ENCODE measurements at places on chromosomes 6 and 20.

GRCh38 chr20:37898233-37899104 is 4.5 kb upstream of the VSTM2L start:
- no peak for DNase-seq

GRCh38 chr20:62962221-62962879 is 9.8 kb downstream of the SLC17A9 start:
- no peak for DNase-seq

DNA sequence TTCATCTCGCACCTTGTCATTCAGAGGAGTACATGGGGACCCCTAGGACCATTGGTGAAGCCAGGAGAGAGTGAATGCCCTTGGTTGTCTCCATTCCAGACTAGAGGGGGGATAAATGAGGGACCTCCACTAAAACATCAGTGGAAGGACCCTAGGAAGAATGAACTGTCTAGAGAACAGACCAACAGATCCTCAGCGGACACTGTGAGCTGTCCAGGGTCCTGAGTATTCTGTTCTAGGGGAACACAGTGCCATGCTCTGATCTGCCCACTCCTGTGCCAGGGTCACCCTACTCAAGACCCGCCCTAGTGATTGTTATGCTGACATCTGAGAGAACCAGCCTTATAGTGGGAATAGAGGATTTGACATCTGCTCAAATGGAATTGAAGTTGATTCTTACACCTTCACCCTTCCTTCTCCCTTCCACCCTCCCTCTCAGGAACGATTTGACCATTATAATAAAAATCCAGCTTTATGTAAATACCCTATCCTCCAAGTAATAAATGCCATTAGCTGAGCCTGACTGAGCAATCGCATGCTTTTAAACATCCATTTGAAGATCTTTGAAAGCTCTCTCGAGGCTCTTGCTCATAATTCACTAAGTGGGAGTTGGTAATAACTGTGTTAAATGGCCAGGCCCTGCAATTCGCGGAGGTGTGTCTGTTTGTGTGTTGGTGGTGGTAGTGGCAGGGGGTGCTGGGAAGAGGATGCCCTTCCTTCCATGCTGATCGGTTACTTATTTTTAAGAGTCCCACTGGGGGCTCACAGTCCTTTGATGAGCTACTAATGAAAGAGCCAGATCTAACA is 43.6 kb upstream of the SLC32A1 start:
- DNase-seq = peak; percentile 38

GRCh38 chr20:8144282-8145245 is 12.5 kb downstream of the PLCB1 start:
- DNase-seq = peak; percentile 78

DNA sequence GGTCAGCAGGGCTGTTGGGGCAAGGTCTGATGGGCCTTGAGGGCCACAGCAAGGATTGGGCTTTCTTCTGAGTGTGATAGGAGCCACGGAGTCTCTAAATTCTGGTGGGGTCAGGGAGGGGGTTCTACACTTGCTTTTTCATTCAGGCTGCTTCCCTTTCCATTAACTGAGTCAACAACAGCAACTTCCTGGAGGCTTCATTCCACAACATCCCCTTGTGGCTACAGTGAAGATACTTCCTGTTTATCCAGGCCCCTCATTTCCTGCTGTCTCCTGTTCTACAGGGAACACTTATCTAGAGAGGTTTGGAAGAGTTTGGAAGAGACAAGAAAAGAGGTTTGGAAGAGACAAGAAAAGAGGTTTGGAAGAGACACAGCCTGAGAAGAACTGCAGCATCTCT is 144.8 kb upstream of the ENPP5 start:
- no peak for DNase-seq

- DNase-seq = no peak
Measured at GRCh38 chr20:57291003-57291402, 24.6 kb upstream of the BMP7 start.

GRCh38 chr20:31257364-31257763 is at the start of gene DEFB115:
TSS of gene DEFB115 (plus strand) at chr20:31257664. CDS start at chr20:31257664, 0 bp downstream.
- DNase-seq = no peak

GRCh38 chr6:45870531-45870930 is 145.1 kb downstream of the CLIC5 start:
- DNase-seq = no peak

GRCh38 chr6:96876886-96877545 is 20.7 kb downstream of the NDUFAF4 start:
- DNase-seq = no peak

- DNase-seq = peak; percentile 92
Measured at GRCh38 chr6:157323255-157323965, at the start of gene TMEM242. TSS of gene TMEM242 (minus strand) at chr6:157323519. CDS start at chr6:157323499, 20 bp downstream.

GRCh38 chr6:31493875-31494694 is 3.9 kb upstream of the MICB start:
- DNase-seq = peak; percentile 62

DNA sequence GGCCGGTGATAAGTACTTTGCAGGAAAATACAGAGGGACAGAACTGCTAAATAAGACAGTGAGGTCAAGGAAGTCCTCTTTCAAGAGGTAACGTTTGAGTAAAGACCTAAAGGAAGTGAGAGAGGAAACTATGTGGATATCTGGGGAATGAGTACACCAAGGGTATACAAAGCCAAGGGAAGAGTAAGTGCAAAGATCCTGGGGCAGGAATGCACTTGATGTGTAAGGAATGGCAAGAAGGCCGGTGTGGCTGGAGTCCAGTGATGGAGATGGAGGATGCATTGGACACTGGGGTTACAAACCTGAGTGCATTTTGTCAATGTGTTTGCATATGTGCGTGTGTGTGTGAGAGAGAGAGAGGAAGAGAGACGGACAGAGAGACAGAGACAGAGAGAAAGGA is 32.1 kb upstream of the TGM2 start:
- DNase-seq = no peak

DNA sequence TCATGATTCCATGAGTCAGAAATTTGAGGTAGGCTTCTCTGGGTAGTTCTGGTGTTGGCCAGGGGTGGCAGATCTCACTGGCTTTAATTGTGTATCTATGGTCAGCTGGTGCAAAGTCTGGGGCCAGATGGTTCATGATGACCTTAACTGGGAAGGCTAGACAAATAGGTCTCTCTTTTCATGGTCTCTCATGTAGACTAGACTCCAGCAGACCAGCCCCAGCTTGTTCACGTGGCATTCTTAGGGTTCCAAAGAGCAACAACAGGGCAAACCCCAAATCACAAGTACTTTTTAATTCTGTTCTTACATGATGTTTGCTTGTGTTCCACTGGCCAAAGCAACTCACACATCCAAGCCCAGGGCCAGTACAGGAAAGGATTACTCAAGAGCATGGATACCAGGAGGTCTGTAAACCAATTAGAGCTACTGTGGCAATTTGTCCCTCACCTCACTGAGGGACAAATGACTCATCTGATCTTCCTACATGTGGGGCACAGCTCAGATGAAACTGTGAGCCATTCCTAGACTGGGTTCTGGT is 79.5 kb upstream of the PBOV1 start:
- peak; percentile 7 for DNase-seq

GRCh38 chr6:126027601-126028000 is 41.3 kb downstream of the TRMT11 start:
- no peak for DNase-seq

DNA sequence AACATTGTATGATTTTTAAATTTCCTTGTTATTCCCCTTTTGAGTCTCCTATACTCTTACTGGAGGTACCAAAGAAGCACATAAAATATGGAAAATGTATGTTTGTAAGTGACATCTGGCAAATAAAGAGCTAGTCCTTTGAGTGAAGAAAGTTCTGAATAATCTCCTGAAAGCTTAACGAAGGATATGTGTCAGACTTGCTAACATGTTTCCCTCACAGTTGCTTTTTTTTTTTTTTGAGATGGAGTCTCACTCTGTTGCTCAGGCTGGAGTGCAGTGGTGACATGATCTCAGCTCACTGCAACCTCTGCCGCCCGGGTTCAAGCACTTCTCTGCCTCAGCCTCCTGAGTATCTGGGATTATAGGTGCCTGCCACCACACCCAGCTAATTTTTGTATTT is 63.6 kb downstream of the STK4 start:
- no peak for DNase-seq

GRCh38 chr6:125826695-125827463 is 36.1 kb downstream of the NCOA7 start:
- no peak for DNase-seq

- no peak for DNase-seq
Measured at GRCh38 chr6:125688138-125688537, 61.3 kb upstream of the HEY2 start.

- no peak for DNase-seq
Measured at GRCh38 chr6:170048615-170049256, 242.1 kb downstream of the DLL1 start.

DNA sequence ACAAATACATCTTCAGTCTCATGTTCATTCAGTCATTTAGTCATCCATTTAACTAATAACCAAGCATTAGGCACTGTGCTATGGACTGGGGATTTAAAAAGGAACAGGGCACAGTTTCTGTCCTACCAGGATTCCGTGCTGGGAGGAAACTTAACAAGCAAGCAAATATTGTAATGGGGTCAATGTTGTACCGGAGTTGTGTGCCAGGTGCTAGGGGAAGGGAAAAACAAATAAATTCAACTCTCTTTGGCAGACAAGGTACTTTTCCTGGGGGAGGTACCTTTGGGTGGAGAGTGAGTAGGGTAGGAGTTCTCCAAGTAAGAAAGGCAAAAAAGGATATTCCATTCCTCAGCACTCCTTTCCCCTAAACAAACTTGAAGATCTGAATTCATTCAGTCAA is 90.3 kb downstream of the OLIG3 start:
- DNase-seq = no peak

- DNase-seq = no peak
Measured at GRCh38 chr20:62709537-62709905, 885 bp downstream of the NTSR1 start.

DNA sequence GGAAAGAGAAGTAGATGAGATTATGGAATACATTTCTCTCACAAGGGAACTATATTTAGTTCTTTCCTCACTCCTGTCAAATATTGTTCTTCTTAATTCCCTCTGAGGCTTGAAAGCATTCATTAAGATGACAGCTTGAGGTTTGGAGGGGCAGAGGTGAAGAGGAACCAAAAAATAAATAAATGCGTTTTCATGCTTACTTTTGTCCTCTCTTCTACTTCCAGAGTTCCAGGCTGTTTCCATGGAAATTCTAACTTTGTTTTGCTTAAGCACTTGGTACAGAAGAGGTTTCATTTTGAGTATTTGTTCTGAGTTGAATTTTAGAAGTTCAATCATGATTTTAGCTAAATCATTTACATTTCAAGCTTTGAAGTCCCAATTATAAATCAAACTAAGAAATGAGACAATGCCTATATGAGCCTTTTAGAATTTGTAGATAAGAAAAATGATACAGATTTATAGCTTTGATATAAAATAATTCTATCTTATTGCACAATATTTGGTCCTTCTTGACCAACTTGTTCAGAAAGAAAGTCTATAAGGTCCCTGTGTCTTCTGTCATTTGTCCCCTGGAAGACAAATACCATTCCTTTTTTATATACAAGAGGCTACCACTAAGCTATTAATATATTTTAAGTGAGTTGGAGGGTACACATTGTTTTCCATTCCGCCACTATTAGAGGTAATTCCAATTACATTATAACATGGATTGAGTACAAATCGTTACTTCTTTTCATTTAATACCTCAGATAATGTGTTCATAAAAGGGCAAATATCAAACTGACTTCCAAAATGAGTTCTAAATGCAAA is 16.3 kb downstream of the RBM24 start:
- DNase-seq = no peak

DNA sequence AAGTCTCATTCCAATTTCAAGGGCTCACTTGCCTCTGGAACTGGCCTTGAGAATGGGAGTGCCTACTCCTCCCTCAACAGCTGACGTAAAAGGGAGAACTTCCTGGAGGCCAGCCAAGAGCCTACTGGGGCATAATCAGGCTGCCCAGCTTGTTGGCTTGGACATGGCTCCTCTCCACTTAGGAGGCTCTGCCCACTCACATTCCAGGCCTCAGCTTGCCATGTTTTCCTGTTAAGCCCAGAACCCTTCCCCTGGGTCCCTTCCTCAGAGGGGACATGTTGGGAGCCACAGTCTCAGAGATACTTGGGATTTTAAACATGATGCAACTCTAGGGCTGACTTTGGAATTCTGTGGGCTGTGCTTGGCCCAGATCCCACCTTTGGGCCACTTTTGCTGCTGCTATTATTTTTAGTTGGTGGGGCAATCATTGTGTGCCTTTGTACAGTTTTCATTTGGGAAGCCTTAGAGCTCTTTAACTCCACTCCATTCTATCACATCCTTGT is 31.5 kb upstream of the ADTRP start:
- DNase-seq = peak; percentile 92

- DNase-seq = no peak
Measured at GRCh38 chr6:5090603-5091002, 5.5 kb downstream of the PPP1R3G start.

- DNase-seq = peak; percentile 79
Measured at GRCh38 chr6:154815938-154816820, 83.0 kb downstream of the SCAF8 start.
